ENCODE measurements at places on chromosomes 3 and 15.

- no peak for DNase-seq
These were observed 2.4 kb downstream of the CPLX3 start for GRCh38 chr15:74828835-74829234.

GRCh38 chr3:99885851-99886250, 68.2 kb downstream of the CMSS1 start:
- no peak for DNase-seq

DNA sequence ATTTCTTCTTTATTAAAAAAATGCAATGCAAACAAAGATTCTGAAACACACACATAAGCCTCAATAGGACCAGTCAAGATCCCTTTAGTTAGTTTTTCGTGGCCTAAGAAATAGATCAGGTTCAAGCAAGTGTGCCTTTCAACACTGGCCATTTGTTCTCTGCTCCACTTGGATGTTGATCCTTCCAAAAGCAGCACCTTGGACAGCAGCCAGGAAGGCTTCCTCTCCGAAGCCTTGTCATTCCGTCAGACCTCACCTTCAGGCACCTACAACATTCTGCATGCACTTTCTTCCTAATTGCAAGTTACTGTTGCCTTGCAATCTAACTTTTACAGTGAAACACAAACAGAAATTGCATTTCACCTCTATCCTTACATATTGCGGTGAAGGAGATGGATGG, 155.9 kb upstream of the FEZF2 start:
- DNase-seq, result peak; percentile 18

- no peak for DNase-seq
These were observed 1.3 kb upstream of the PLA1A start for GRCh38 chr3:119596398-119596797.

DNA sequence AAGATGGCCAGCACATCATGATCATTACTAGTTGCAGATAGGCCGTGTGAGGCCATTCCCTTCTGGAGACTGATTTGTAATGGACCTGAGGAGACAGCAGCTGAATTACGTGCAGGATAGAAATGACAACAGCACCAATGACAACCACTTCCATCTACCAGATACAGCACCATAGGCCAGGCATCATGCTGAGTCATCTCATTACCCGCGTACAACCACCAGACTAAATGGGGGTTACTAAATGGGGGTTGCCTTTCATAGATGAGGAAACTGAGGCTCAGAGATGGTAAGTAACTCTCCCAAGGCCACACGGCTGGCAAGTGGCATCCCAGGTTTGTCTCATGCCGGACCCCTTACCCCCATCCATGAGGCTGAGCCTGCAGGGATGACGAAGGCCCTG, 32.8 kb upstream of the FAM107A start:
- DNase-seq, result no peak

DNA sequence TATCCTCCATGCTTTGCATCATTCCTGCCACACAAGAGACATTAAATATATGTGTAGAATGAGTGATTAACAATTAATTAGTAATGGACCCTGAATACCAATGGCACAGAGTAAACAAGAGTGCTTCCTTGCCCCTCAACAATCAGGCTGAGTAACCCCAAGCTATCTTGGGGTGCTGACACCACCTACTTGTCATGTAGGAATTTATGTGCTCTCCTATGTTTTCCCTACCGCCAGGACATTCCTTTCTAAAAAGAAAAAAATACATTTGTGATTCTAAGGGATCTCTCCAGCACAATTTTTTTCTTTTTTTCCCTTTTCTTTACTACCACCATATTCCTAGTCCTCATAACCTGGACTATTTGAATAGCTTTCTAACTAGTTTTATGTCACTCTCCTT, 449.1 kb downstream of the MFSD1 start:
- no peak for DNase-seq

DNA sequence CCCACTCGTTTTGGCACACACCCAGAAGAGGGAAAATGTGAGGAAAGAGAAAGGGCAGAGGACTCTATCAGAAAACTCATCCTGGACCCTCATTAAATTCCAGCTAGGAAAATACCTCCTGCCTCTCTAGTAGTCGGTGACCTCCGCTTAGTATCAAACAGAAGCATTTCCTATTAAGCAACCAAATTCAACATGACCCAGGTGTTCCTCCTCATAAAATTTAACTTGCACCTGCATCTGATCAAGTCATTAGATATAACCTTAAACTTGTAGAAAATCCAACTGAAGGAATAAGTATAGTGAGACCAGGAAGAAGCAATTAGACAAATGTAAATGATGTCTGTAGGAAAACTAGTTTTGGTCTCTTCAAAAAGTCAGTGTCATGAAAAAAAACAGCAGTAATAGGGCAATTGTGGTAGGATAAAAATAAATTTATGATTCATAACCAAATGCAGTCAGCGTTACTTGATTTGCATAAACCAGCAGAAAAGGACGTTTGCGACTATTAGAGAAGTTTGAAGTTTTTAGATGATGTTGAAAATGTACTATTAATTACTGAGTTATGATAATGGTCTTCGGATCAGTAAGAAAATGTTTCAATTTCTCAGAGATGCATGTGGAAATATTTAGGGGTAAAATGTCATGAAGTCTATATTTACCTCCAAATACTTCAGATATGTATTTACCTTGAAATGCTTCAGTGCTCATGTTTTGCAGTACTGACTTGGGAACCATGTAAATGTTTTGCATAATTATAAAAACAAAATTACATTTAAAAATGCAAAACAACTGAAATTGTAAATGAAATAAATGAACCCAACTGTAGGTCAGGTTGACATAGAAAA, 44.6 kb downstream of the LDHAL6B start:
- no peak for DNase-seq

DNA sequence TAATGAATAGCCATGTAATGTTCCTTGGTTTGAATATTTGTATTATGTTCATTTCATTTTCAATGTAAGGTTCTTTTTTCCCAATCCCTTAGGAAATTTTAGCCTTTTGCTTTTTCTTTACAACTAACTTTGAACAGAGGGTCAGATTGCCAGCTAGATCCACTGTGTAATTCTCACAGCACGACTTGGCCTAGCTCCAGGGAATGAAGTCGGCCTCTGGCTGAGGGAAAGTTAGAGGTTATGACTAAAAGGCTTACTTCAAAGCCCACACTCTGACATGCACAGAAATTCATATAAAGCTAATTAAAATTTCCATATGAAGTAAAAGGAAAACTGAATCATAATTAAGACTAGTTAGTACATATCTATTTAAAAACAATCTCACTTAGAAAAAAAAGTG, 38.7 kb downstream of the ROBO1 start:
- DNase-seq, result no peak

- no peak for DNase-seq
These were observed 66.3 kb downstream of the CRYGS start for GRCh38 chr3:186477876-186478275.

GRCh38 chr15:56719774-56720555, 13.3 kb downstream of the ZNF280D start:
- no peak for DNase-seq

DNA sequence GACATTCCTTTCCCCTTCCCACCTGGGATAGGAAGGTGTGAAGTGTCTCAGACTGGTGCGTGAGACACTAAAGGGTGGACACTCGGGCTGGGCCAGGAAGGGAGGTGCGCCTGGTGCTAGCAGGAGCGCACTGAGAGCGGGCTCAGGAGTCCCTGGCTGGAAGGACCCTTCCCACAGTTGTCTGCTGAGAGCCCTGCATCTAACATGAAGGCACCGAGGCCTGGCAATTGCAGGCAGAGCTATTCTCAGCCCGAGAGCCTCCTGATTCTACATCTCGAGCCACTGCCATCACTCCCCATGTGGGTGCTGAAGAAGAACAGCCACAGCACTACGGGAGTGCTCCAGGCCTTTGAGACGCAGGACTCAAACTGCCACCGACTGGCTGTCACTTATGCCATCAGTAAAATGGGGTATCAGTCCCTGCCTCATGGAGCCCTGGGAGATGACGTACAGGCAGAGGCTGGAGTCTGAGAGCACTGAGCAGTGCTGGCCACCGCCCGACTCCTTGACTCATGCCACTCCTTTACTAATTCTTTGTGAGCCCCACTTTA, 159.4 kb downstream of the KLF13 start:
- DNase-seq, result no peak

DNA sequence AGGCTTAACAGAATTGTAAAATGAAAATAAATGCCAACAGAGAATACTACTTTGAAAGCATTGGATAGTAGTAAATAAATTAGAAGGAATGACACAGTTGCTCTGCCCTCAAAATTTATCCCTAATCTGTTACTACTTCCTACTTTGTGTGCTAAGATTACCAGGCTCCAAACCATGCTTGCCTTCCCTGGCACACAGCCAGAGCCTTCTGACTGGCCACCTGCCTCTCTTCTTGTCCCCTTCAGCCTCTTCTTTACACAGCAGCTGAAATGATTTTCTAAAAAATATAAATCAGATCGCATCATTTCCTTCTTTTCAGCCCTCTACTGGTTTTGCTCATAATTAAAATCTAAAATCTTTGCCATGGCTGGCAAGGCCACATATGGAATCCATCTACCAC, 334.1 kb downstream of the FHIT start:
- no peak for DNase-seq

DNA sequence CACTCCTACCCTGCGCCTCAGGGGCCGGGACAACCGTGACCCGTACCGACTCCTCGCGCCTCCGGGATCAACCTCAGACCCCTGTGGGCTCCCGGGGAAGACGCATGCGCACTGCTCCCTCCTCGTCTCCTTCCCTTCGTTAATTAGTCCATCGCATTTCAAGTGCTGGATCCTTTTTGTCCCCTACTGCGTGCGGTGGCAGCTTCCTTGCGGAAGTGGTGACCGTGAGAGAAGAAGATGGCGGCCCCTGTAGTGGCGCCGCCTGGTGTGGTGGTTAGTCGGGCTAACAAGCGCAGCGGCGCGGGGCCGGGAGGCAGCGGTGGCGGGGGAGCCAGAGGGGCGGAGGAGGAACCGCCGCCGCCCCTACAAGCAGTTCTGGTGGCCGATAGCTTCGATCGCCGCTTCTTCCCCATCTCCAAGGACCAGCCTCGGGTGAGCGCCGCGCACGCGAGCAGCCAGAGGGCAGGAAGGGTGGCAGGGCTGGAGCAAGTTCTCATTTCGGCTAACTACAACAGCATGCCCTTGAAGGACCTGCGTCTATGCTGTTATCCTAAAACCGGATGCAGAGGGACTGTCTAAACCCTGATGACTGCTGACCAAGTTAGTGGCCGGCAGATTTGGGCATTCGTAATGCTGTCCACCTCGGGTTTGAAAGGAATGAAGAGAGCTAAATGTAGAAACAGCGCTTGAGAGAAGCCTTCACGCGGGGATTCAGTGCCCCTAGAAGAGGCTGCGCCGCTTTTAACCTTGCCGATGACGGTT, at the start of gene EIF2B5:
TSS of gene EIF2B5 (plus strand) at position 210 of the 762 bp plus-strand sequence. CDS start at position 238, 28 bp downstream.
- peak; percentile 93 for DNase-seq

- no peak for DNase-seq
These were observed 1.6 kb downstream of the DHX30 start for GRCh38 chr3:47804577-47804976.

- no peak for DNase-seq
These were observed 52.9 kb downstream of the SIDT1 start for GRCh38 chr3:113585228-113585627.

GRCh38 chr3:18208856-18209255, 216.3 kb downstream of the SATB1 start:
- DNase-seq, result peak; percentile 98

- DNase-seq, result no peak
These were observed 31.1 kb downstream of the MAGEL2 start for GRCh38 chr15:23616536-23616935.
